ENCODE measurements at places on chromosomes 2 and 18. TPM values are rescaled to one million over a fixed set of nuclear protein-coding genes. Genes with fewer than 3 reads are reported as not detected.

Gene GYPC
- total RNA-seq, result 91.2 TPM

Gene ALPG
- total RNA-seq, result not detected

Gene L3MBTL4
- 4.2 TPM for total RNA-seq

Gene KHK
- 3.4 TPM for total RNA-seq

Gene CCDC195
- not detected for total RNA-seq

Gene WDFY1
- 56.5 TPM for total RNA-seq

GRCh38 chr2:238921681-238922319 is 73.9 kb downstream of the TWIST2 start:
- no peak for DNase-seq

- DNase-seq, result no peak
These were observed 131.1 kb upstream of the RIOK3 start for GRCh38 chr18:23321996-23322395.

- DNase-seq, result no peak
These were observed 158.8 kb upstream of the CYRIA start for GRCh38 chr2:16824472-16824871.

DNA sequence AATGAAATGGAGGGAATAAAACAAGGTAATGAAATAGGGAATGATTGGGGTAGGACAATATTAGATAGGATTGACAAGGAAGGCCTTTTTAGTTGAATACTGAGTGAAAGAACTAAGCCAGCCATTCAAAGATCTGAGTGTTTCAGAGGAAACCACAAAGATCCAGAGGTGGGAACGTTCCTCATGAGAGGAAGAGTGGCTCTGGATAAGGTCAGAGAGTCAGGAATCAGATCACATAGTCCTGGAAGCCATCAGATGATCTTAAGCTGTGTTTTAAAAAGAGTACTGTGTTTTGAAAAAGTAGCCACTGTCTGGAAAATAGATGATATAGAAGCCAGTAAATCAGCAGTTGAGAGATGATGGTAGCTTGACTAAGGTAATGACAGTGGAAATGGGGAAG is 11.8 kb downstream of the TTLL4 start:
- no peak for DNase-seq

- DNase-seq, result no peak
These were observed 613.4 kb downstream of the PLCL1 start for GRCh38 chr2:198417836-198418235.

- no peak for DNase-seq
These were observed 201.4 kb downstream of the SOCS6 start for GRCh38 chr18:70489986-70490933.

- DNase-seq, result no peak
These were observed 52.8 kb downstream of the CLASP1 start for GRCh38 chr2:121596221-121597080.

DNA sequence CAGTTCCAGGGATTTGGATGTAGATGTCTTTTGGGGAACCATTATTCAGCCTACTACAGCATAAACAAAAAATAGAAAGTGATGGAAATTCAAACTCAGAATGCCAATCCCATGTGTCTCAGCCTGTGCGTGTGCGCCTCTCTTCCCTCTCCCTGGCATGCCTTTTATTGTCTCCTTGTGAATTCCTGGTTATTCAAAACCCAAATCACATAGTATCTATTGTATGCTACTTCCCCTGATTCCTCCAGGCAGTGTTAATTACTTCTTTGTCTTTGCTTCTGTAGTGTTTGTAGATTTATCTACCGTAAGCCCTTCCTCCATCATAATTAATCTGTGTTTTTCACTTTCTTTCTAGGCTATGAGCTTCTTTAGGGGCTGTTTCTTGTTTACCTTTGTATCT is 38.9 kb downstream of the RHBDD1 start:
- DNase-seq, result no peak

DNA sequence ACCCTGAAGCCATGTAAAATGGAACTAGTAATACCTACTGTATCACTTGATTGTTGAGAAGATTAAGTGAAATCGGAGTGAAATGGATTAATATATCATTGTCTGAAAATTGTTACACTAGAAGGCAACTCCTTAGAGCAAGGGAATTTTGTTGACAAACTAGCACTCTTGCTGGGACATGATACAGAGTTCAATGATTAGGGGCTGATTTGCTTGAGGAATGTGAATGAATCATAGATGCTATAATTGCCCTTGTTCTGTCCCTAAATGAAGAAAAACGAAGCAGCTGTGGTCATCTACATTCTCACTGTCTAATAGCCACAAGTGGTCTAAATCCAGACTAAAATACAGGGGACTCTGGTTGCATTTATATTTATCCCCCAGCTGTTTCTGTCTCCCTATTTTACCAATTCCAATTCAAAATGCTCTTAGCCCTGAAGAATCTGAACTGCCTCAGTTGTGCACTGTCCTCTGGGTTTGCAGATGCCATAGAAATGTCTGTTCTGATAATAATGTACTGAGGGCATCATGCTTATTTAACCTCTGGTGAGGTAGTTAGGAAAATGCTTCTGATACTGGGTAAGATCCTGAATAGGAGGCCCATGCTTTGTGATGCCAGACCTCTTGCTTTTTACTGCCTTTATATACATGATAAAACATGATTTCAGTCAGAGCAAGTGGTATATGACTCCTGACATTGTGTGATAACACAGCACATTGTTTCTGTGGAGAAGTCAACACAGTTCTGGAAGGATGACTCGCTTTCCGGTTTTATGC is 382.1 kb downstream of the NRXN1 start:
- DNase-seq, result no peak

GRCh38 chr2:27408601-27409320 is 630 bp downstream of the PPM1G start:
- DNase-seq, result no peak

GRCh38 chr2:11814979-11815510 is 68.6 kb downstream of the LPIN1 start:
- no peak for DNase-seq

GRCh38 chr2:6372317-6372901 is 493.3 kb downstream of the CMPK2 start:
- no peak for DNase-seq

DNA sequence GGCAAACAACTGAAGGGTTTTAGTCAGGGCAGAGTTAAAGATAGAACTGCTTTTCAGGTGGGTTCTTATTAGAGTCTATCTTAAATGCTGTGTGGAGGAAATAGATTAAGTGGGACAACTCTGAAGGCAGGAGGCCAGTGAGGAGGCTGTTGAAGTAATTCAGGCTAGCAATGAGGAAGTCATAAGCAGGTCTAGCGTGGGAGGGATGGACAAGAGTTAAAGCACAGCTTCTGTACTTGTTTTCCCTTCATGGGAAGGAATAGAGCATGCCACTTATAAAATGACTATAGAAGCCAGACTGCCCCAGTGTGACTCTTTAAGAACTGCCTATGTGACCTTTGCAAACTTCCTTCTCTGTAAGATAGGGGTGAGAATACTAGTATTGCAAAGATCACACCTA is 202.0 kb upstream of the LRRTM1 start:
- no peak for DNase-seq

- no peak for DNase-seq
These were observed 1.8 kb downstream of the CNNM3 start for GRCh38 chr2:96817882-96818281.

DNA sequence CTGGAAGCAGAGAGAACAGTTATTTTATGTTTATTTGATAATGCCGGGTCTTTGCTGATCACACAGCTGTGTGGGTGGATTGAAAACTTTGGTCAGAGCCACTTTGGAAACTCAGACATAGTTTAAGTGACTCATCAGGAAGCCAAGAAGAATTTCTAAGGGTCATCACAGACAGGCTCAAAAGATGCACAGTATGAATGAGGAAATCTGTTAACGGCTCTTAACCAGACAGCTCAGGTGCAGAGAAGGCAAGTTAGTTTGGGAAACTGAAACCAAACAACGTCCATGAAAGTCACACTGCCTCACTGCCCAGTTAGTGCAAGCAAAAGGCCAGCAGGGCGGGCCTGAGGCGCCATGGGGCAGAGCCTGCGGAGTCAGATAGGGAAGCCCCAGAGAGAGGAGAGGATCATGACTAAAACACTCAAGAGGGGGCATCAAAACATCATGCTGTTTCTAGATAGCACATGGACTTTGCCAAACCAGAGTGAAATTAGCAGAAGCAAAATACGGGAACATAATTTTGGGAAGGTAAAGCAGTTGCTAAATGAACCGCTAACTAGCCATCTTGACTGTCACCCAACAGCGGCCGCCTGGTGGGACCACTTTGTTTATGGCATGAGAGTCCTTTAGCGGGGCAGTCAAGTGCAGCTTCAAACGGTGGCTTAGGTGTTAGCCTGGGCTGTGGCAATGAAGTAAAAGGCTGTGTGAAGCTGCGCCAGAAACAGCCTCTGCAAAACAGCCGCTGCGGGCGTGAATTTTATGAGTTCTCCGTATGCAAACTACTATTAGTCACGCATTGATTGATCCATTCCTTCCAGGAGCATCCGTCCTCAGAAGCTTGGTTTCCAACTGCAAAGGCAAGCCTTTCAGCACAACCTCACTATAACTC is 101.2 kb downstream of the KCTD18 start:
- no peak for DNase-seq

GRCh38 chr2:225171350-225171749 is 129.1 kb upstream of the DOCK10 start:
- no peak for DNase-seq

DNA sequence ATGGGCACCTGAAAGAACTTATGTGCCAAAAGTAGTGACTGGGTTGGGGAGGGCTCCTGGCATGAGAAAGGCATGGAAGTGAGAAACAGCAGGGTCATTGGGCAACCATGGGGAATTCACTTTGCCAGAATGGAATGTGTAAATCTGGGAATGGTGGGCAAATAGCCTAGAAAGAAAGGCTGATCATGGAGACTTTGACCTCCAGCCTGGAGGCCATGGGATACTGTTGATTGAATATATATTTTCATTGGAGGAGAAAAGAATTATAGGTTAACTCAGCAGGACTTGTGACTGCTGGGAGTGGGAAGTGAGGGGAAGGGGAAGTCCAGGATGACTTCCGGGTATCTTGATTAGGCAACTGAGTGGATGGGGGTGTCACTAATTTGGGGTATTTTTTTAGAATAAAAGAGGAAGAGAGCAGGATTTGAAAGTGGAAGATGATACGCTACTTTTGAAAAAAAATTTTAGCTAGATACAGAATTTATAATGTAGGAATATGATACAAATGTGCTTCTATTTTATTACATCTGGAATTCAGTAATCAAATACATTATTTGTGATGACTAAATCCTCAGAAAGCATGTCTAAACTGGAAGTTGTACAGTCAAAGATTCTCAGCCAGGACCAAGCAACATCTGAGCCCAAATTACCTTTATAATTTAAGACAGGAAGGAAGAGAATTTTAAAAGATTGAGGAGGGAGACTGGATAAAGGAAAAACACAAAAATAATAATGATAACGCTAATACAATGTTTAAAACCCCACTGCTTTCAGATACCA is 116.2 kb downstream of the GATA6 start:
- DNase-seq, result no peak

Measured in aorta (tissue), 5 donors.